ENCODE measurements at places on chromosomes 11 and 22. TPM values are rescaled to one million over a fixed set of nuclear protein-coding genes. Genes with fewer than 3 reads are reported as not detected.

DNA sequence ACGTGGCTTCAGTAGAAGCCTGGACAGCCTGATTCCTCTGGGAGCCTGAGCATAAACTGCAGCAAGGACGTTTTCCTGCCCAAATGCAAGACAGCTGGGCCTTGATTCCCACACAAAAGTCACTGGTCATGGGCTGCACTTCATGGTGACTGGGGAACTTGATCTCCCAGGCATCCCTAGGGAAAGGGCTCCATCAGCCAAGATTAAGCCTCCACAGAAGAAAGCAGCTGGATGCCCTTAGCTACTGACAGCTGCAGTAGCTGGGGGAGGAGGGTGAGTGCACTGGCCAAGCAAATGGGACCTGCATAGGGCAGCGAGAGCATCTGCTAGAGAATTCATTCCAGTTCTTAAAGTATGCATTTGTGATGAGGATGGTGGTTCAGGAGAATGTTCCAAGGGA, 267.4 kb upstream of the ISX start:
- H3K27ac ChIP-seq: no peak overlapping the region
- no peaks in the 10 kb centered on the region for H3K4me1 ChIP-seq
- no peak for DNase-seq

- no peaks in the 10 kb centered on the region for H3K36me3 ChIP-seq
- no peak overlapping the region for H3K27ac ChIP-seq
- DNase-seq: no peak
- peaks cover 19% of the 10 kb centered on the region for H3K27me3 ChIP-seq
- peaks cover 4% of the 10 kb centered on the region for H3K4me1 ChIP-seq
Measured at GRCh38 chr11:72274435-72274834, 30.5 kb upstream of the PHOX2A start.

DNA sequence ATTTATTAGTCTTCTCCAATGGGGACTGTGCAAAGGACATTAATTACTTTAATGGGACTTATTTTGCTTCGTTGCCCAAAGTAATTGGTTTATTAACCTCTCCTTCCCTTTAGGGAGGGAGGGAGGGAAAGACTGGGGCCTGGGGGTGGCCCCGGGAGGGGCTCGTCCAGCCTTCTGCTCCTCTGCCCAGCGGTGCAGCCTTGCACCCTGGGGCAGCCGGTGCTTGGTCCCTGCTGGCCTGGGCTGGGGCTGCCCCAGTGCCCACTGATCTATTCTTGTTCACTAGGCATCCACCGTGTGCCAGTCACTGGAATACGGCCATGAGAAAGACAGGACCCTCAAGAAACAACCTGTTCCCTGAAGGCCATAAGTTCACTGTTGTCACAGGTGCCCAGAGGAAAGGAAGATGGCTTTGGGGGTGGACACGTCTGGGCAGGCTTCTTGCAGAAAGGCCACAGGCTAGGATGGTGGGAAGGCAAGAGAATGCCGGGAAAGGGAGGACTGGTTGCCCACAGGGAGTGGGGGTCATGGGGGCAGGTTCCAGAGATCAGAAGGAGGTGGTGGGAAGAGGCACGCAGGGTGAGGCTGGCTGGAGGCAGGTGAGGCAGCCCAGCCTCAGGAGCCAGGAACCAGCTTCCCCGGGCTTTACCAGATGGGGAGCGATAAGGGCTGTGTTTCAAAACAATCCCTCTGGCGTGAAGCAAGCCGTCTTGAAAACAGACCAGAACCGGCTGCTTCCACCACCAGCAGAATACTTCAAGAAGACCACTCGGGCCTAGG, 47.6 kb upstream of the KCNQ1OT1 start:
- no peak overlapping the region for H3K27ac ChIP-seq
- no peak overlapping the region for H3K4me3 ChIP-seq
- DNase-seq: no peak
- H3K36me3 ChIP-seq: no peaks in the 10 kb centered on the region
- no peaks in the 10 kb centered on the region for H3K4me1 ChIP-seq

DNA sequence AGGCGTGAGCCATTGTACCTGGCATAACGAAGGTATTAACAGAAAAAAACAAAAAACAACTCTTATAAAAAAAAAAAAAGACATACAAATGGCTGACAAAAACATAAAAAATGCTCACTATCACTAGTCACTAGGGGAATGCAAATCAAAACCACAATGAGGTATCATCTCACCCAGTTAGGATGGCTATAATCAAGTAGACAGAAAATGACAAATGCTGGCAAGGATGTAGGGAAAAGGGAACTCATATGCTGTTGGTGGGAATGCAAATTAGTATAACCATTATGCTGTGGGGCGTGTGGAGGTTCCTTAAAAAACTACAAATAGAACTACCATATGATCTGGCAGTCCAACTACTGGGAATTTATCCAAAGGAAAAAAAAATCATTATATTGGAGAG, 17.0 kb downstream of the THY1 start:
- no peaks in the 10 kb centered on the region for H3K4me1 ChIP-seq
- peaks cover 2% of the 10 kb centered on the region for H3K36me3 ChIP-seq
- H3K27me3 ChIP-seq: peaks cover 2% of the 10 kb centered on the region
- H3K4me3 ChIP-seq: no peak overlapping the region
- H3K27ac ChIP-seq: no peak overlapping the region

DNA sequence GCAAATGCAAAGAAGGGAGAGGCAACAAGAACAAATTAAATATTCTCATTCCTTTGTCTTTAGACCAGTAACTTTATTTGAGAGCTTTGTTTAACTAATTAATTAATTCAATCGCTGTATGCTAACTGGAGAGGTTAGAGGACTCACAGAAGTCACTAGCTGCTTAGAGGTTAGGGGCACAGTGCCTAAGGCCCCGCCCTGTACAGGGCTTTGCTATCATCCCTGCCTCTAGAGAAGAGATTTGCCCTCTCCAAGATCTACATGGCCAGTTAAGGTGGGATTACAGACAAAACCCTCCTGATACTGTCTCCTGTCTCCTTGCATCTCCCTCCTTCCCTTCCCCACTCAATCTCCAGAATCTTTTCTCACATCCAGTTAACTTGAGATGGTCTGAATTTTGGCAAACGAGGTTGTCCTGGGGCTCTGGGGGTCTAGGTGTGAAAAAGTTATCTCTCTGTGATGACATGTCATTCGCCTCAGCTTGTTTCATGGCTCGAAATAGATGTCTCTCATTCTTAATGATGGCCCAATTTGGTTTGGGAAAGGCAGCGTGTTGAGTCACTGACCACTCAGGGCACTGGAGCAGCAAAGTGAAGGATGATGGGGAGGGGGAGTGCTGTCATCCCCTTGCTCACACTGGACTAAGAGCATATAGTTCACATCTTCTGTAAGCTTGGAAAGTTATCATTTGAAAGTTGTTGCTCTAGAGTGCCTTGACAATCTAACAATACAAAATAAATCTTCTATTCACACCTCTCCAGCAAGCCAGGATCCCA, 190.9 kb downstream of the KIRREL3 start:
- H3K4me1 ChIP-seq: no peaks in the 10 kb centered on the region
- no peak overlapping the region for H3K4me3 ChIP-seq
- no peaks in the 10 kb centered on the region for H3K27me3 ChIP-seq
- DNase-seq: no peak
- no peak overlapping the region for H3K27ac ChIP-seq

GRCh38 chr11:64994318-64994717, 2.5 kb downstream of the BATF2 start:
- DNase-seq: no peak
- peaks cover 7% of the 10 kb centered on the region for H3K27me3 ChIP-seq
- H3K36me3 ChIP-seq: no peaks in the 10 kb centered on the region
- H3K27ac ChIP-seq: no peak overlapping the region

DNA sequence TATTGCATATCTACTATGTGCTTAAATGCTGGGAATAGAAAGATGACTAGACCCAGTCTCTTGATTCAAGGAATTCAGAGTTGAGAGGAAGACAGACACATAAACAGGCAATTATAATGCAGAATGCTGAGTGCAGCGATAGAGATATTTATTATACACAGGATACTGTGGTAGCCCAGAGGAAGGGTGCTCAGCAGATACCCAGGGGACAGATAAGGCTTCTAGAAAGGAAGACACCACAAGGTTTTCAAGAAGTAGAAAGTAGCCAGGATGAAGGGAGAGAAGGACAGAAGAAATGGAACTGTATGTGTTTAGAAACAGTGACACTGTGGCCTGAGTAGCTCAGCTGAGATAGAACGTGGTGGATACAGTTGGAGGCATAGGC, 79.4 kb upstream of the NNMT start:
- no peak overlapping the region for H3K4me3 ChIP-seq
- H3K36me3 ChIP-seq: no peaks in the 10 kb centered on the region
- DNase-seq: no peak
- peaks cover 13% of the 10 kb centered on the region for H3K4me1 ChIP-seq

DNA sequence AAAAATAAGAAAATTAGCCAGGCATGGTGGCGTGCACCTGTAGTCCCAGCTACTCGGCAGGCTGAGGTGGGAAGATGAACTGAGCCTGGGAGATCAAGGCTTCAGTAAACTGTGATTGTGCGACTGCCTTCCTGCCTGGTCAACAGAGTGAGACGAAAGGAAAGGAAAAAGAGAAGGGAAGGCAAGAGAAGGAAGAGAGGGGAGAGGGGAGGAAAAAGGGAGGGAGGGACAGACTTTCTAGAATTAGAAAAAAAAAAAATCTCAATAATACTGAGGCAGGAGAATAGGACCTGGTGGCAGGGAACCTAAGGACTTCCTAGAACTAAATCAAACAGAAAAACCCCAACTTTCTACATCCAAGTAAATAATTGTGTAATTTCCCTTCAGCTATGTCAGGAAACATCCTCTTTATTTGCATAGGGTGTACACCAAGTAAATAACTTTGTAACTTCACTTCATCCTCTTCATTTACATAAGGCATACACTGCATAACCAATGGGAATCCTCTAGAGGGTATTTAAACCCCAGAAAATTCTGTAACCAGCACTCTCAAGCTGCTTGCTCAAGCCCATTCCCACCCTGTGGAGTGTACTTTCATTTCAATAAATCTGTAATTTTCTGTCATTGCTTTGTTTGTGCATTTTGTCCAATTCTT, 8.7 kb downstream of the SBF2 start:
- H3K4me3 ChIP-seq: no peak overlapping the region
- H3K36me3 ChIP-seq: no peaks in the 10 kb centered on the region
- peaks cover 3% of the 10 kb centered on the region for H3K27me3 ChIP-seq
- no peak for DNase-seq
- no peak overlapping the region for H3K27ac ChIP-seq
- H3K4me1 ChIP-seq: peaks cover 10% of the 10 kb centered on the region

GRCh38 chr11:11580841-11581411, 40.9 kb downstream of the GALNT18 start:
- no peak for DNase-seq
- no peak overlapping the region for H3K4me3 ChIP-seq
- no peaks in the 10 kb centered on the region for H3K27me3 ChIP-seq
- no peaks in the 10 kb centered on the region for H3K4me1 ChIP-seq

GRCh38 chr11:75632962-75633361, 35.9 kb downstream of the MAP6 start:
- no peaks in the 10 kb centered on the region for H3K36me3 ChIP-seq
- no peaks in the 10 kb centered on the region for H3K4me1 ChIP-seq
- no peak for DNase-seq
- H3K27ac ChIP-seq: no peak overlapping the region
- H3K27me3 ChIP-seq: peaks cover 36% of the 10 kb centered on the region

DNA sequence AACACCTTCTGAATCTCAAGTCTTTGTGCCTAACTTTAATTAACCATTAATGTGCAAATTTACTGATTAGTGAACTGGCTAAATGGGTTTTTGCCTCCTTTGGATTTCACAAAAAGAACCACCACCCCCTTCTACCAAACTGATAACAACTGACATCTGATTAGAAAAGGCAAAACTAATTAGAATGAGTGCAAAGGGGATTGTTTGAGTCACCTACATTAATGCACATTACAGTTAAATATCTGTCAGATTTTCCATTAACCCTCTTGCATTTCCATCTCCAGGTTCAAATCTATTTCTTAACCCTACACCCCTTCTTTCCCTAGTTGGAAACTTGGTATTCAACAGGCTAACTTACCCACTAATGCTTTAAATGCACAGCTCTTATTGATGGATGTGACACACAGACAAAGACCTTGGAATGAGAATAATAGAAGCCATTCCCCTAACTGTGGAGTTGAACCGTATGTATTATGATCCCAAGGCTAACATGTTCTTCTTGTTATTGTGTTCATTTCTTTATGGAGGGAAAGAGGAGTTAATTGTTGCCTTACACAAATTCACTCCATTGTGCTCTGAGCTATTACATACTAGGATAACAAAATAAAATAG, 161.5 kb upstream of the MTMR2 start:
- no peak for DNase-seq
- H3K4me3 ChIP-seq: peak overlapping the region; percentile 40
- H3K36me3 ChIP-seq: peaks cover 25% of the 10 kb centered on the region
- no peaks in the 10 kb centered on the region for H3K27me3 ChIP-seq
- no peak overlapping the region for H3K27ac ChIP-seq

DNA sequence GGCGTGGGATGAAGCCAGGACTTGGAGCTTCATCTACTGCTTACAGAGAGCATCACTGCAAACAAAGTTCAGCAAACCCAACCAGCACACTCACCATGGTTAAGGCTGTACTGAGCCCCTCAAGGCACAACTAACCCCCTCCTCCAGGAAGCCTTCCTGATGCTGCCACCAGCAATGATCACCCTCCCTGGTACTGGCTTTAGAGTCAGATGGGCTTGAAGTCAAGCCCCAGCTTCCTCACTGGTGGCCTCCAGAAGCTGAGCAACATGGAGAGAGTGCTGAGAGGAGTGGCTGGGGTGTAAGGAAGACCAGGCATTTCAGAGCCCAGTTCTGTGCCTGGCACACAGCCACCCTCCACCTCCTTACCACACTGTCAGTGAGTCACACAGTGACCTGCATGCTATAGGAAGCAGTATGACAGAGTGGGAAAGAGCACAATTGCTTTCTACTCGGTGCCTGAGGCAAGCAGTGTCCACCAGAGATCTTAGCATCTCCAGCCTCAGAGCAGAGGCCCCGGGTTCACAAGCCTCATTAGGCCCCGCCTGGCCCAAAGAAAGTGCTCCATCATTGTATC, 24.7 kb upstream of the BAIAP2L2 start:
- peaks cover 7% of the 10 kb centered on the region for H3K36me3 ChIP-seq
- no peaks in the 10 kb centered on the region for H3K4me1 ChIP-seq
- H3K27me3 ChIP-seq: no peaks in the 10 kb centered on the region
- H3K4me3 ChIP-seq: no peak overlapping the region
- H3K27ac ChIP-seq: no peak overlapping the region

GVQW3 gene
- 4.2 TPM for total RNA-seq

BIRC2 gene
- 29.8 TPM for total RNA-seq

SPTBN2 gene
- total RNA-seq: 1.8 TPM

MCHR1 gene
- not detected for total RNA-seq

BRSK2 gene
- 1.1 TPM for total RNA-seq

VWCE gene
- total RNA-seq: 25.8 TPM

DNAJB7 gene
- not detected for total RNA-seq

DERL3 gene
- 5.4 TPM for total RNA-seq

FBLN1 gene
- 0.56 TPM for total RNA-seq

ROBO4 gene
- not detected for total RNA-seq

POGLUT3 gene
- 14.2 TPM for total RNA-seq
